ENCODE measurements at places on chromosomes 5 and 9.

DNA sequence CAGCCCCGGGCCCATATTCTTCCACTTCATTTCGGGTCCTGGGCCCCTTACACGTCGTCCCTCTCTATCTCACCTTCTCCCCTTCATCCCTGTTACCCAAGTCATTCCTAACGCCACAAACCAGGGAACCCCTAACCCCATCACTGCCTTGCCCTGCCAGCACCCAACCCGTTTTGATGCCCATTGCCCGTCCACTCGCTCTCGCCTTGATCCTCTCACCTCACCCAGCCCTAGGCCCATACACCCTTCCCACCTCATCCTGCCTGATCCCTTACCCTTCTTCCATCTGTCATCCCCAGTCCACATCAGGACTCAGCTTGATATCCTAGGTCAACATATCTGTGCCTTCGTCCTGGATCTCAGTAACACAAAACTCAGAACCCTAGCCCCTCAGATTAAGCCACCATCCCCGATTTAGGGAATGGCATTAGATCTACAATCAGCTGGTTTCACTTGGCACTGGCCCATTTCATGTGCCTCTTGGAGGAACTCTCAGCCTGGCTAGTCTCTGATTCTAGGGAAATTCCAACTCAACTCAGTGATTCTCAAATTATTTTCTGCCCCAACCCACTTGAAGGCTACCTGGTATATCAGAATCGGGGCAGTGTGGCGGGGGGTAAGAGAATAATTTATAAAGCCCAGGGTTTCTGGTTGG is 489 bp downstream of the CHMP5 start:
- no peak for DNase-seq

- DNase-seq, result no peak
Measured at GRCh38 chr9:35763803-35764202, 9.7 kb upstream of the MSMP start.

- DNase-seq, result no peak
Measured at GRCh38 chr5:108747774-108748400, at the start of gene FER. TSS of gene FER (plus strand) at chr5:108747897. CDS start at chr5:108798183, 50,286 bp downstream.

DNA sequence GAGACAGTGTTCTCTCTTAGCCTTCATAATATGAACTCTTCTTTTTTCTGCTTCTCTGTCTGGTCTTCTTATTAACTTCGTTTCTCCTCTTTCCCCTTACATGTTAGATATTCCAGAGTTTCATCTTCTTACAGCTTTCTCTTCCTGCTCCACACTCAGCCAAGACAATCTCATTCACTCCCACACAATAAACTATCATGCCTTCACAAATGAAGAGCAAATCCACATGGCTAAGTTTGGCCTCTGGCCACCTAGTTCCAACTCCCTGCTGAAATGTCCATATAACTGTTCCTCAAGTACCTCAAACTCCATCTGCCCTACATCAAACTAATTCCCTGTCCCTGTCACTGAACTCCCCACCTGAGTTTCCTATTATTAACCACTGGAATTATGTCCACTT is 18.4 kb downstream of the IL33 start:
- no peak for DNase-seq

DNA sequence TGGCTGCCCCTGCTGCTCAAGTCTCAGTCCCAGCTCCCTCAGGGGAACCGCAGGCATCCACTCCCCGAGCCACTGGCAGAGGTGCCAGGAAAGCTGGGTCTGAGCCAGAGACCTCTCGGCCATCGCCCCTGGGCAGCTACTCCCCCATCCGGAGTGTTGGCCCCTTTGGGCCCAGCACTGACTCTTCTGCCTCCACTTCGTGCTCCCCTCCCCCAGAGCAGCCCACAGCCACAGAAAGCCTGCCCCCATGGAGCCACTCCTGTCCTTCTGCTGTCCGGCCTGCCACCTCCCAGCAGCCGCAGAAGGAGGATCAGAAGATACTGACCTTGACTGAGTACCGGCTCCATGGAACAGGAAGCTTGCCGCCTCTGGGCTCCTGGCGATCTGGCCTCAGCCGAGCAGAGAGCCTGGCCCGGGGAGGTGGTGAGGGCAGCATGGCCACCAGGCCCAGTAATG is 49.8 kb upstream of the TESK1 start:
- no peak for DNase-seq

DNA sequence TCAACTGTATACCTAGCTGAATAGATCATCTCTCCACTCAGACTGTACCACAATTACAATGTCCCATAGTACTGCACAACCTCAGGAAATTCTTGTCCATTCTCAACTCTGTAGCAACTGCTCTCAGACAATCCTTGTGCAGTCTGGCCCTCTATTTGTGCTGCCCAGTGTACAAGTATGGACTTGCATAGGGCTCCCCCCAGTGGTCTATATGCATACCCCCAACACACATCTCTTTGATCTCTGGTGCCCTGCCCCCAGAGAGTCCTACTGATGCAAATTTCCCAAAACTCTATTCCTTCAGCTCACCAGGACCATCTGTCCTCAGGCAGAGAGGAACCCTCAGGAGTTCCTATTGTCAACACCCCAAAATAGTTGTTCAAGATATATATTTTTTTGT is 205.3 kb downstream of the SLCO4C1 start:
- peak; percentile 14 for DNase-seq

- DNase-seq, result no peak
Measured at GRCh38 chr9:34035656-34036055, 13.0 kb downstream of the UBAP2 start.
